Activated T-cell treated with anti-CD3 and anti-CD28 coated beads, Interleukin-2, amount 50 U/mL, for 48 hours (primary cell): ENCODE measurements at places on chromosomes 16 and 17.

GRCh38 chr17:79730769-79731483 lies at the start of gene ENPP7:
Gene ENPP7 (plus strand): TSS chr17:79730943. CDS start chr17:79731140, 197 bp downstream.
- no peak for DNase-seq

- no peak for DNase-seq
Measured at GRCh38 chr16:84976644-84977400, 34.5 kb downstream of the ZDHHC7 start.

- DNase-seq, result no peak
Measured at GRCh38 chr17:31416503-31416923, 25.0 kb downstream of the RAB11FIP4 start.

- DNase-seq, result no peak
Measured at GRCh38 chr16:6771956-6772355, 560.7 kb upstream of the RBFOX1 start.

DNA sequence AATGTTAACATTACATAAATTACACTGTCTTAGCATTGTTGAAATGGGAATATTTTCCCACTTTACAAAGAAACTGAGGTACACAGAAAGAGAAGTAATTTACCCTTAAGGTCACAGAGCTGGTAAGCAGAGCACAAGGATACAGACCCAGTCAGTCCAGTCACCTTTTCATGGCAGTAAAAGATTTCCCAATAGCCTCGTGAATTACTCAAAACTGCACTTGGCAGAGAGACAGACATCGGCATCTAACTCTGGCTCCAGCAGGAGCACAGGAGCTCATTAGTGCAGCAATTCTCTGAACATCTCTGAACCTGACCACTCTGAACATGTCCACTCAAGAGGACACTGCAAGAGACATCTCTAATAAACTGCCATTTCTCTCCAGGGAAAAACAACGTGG lies 3.1 kb downstream of the TEX2 start:
- DNase-seq, result no peak
